Adipocyte (in vitro differentiated cells): ENCODE measurements at places on chromosomes 1 and 21.

DNA sequence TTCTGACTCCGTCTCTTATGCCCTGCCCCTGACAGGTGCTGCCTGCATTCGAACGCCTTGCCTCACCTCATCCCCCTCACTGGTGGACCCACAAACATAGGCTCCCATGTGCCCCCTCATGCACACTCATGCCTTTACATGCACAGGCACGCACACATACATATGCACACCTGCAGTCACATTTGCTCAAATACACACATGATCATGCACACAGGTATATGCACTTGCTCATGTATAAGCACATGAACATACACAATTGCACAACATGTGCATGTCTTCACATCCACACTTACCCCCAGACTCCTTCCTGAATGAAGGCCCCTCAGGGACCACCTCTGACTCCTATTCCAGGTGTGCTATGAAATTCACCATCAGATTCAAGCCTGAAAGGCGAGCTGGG is 506.9 kb downstream of the PTPRU start:
- no peak for DNase-seq

GRCh38 chr1:4960782-4961475 is 306.5 kb downstream of the AJAP1 start:
- DNase-seq: no peak

GRCh38 chr21:45507523-45507875 is 34.7 kb downstream of the SLC19A1 start:
- DNase-seq: no peak

GRCh38 chr1:213200630-213201029 is 149.6 kb downstream of the RPS6KC1 start:
- DNase-seq: no peak

- no peak for DNase-seq
Observed at GRCh38 chr1:42786097-42786496, 1.3 kb downstream of the TMEM269 start.

DNA sequence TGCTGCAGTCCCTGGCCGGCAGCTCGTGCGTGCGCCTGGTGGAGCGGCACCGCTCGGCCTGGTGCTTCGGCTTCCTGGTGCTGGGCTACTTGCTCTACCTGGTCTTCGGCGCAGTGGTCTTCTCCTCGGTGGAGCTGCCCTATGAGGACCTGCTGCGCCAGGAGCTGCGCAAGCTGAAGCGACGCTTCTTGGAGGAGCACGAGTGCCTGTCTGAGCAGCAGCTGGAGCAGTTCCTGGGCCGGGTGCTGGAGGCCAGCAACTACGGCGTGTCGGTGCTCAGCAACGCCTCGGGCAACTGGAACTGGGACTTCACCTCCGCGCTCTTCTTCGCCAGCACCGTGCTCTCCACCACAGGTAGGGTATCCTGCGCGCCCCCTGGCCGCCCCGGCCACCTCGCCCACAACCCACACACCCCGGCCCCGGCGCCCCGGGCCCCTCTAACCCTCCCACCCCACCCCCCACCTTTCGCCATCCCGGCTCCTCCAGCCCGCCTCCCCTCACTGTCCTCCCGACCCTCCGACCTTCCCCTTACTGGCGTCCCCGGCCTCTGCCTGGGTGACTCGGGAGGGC is 352 bp downstream of the KCNK1 start:
- DNase-seq: peak; percentile 71

GRCh38 chr1:202205523-202206190 is 12.1 kb downstream of the LGR6 start:
- peak; percentile 49 for DNase-seq

GRCh38 chr1:160315359-160315758 is 27.7 kb downstream of the COPA start:
- DNase-seq: no peak

GRCh38 chr1:5239911-5240310 is 585.5 kb downstream of the AJAP1 start:
- no peak for DNase-seq

DNA sequence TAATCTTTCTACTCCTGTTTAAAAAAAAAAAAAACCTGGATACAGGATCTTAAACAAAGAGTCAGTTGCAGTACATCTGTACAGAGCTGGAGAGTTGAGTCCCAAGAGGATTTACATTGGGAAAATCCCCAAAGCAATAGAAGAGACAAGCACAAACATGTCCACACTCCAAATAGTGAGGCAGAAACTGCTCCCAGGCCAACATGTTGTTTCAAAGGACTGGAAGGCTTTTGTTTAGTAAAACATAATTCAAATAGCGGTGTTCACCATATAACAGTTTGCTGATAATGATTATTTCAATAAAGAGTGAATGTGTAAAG is 425.4 kb downstream of the ADGRL2 start:
- DNase-seq: peak; percentile 37

DNA sequence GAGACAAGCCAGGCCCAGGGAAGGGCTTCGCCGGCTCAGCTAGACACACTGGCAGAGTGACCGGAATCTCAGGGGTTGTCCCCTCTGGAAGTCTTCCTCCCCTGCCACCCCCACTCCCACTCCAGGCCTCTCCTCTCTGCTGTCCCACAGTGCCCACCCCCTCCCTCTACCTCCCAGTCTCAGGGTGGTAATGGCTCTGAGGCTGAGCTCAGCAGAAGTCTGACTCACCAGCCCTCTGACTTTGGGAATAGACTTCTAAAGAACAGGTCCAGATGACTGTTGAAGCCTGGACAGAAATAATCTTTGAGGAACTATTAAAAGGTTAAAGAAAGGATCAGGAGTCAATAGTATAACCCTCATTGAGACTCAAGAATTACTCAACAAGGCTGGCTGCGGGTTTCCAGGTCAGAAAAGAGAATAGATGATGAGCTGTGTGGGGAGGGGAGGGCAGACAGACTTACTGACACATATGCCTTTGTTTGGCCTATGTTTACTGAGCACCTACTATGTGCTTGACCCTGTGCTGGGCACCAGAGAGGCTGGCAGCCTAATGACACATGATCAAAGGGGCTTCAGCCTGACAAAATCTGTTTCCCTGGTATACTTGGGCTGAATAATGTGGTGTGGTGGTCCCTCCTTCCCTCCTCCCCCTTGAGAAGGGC is 8.2 kb downstream of the HCRTR1 start:
- DNase-seq: peak; percentile 42

DNA sequence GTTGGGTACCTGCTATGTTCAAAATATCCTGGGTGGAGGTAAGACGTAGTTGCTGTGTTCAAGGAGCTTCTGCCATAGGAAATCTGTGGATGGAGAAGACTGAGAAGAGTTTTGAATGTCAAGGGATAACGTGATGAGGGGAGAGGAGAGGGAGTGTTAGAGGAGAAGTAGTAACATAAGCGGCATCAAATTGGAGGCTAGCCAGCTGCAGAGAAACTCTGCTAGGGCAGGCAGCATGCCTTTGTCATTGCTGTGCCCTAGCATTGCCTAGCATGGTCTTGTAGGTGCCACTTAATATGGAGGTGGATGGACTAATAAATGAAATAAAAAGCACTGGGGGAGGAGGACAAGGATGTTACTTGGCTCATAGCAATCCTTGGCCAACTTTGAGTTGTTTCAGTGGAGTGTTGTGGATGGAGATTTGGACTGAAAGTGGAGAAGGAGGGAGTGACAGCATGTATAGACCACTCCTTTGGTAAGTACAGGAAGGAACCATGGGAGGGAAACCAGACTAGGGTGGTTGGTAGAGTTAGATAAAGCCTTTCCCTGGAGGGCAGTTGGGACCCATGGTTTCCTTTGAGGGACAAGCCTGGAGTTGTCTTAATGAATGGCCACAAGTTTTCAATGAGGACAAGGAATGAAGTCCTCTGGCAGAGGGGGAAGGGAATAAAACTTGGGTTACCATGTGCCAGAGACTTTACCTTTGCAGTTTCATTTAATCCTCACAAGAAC is 6.3 kb downstream of the VANGL1 start:
- no peak for DNase-seq

DNA sequence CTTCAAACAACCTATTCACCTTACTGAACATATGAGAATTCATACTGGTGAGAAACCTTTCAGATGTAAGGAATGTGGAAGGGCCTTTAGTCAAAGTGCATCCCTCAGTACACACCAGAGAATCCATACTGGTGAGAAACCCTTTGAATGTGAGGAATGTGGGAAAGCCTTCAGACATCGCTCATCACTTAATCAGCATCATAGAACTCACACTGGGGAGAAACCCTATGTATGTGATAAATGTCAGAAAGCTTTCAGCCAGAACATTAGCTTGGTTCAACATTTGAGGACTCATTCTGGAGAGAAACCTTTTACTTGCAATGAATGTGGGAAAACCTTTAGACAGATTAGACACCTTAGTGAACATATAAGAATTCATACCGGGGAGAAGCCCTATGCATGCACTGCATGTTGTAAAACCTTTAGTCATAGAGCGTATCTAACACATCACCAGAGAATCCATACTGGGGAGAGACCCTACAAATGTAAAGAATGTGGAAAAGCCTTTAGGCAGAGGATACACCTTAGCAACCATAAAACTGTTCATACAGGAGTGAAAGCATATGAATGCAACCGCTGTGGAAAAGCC is 13.2 kb upstream of the EXO5 start:
- DNase-seq: no peak

DNA sequence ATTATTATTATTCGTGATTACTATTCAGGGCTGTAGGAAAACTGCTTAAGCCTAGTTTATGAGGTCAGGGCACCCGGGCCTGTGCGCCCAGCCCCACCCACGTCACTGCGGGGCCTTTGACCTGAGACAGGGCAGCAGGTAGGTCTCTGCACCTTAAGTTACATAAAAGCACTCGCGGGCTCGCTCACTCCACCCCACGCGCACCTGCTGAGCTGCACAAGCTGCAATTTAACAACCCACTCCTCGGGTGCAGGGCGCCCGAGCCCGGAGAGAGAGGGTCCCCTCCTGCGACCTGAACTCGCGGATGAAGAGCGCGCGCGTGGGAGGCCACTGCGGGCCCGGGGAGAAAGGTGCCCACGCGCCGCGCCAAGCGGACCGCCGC is 477 bp downstream of the ICMT start:
- DNase-seq: no peak

DNA sequence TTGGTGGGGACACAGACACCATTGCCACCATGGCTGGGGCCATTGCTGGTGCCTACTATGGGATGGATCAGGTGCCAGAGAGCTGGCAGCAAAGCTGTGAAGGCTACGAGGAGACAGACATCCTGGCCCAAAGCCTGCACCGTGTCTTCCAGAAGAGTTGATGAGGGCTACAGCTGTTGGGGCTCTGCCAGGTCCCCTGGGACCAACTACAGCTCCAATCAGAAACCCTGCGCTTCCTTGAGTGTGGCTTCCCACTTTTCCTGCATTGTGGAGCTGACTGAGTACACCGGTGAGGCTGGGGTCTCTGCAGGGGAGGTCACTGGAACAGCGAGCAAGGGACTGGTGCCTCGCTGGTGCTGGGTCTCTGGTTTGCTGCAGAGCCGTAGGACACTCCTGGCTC is 4.5 kb downstream of the ADPRS start:
- no peak for DNase-seq

DNA sequence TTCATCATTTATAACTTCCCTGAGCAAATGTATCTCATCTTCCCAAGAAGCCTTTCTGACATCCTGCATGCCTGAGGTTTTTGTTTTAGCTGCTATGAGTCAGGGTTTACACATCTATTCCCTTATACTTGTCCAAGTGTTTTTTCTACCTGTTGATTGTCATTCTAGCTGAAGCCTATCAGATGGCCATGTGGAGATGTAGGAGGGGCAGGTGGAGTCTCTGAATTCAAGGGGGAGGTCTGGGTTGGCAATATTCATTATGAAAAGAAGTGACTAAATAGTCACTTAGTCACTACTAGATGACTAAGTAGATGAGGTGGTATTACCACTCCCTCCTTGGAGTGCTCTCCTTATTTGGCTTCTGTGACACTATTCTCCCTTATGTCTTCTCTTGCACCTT is 52.4 kb downstream of the XCL1 start:
- DNase-seq: peak; percentile 30
